ENCODE measurements at places on chromosomes 1 and 21.
A peak's percentile ranks its signal among the peaks of the same experiment; 100 is the strongest.

- DNase-seq = no peak
Measured at GRCh38 chr1:206023695-206024094, at the start of gene CTSE. CTSE (minus strand) TSS chr1:206023895; CDS start chr1:206023791, 104 bp downstream.

GRCh38 chr1:50181027-50181663 is 72.4 kb downstream of the ELAVL4 start:
- DNase-seq = no peak

- no peak for DNase-seq
Measured at GRCh38 chr1:107250169-107250568, 109.3 kb downstream of the NTNG1 start.

DNA sequence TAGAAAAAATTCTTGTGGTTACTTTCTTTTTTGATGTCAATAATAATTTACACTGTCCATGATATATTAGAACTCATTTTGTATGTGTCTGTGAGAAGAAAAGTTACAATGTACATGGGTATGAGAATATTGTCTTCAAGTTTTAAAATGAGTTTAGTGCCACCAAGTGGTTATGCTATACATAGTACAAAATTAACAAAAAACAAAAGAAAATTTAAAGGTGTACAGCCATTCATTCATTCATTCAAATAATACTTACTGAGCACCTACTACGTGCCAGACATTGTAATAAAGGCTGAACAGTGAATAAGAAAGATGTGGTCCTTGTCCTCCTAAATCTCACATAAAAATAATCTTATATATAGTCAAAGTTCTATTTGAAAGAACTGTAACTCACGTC is 27.7 kb downstream of the UCHL5 start:
- DNase-seq = peak; percentile 4

GRCh38 chr1:76153841-76154205 is 79.3 kb downstream of the ST6GALNAC3 start:
- DNase-seq = no peak

DNA sequence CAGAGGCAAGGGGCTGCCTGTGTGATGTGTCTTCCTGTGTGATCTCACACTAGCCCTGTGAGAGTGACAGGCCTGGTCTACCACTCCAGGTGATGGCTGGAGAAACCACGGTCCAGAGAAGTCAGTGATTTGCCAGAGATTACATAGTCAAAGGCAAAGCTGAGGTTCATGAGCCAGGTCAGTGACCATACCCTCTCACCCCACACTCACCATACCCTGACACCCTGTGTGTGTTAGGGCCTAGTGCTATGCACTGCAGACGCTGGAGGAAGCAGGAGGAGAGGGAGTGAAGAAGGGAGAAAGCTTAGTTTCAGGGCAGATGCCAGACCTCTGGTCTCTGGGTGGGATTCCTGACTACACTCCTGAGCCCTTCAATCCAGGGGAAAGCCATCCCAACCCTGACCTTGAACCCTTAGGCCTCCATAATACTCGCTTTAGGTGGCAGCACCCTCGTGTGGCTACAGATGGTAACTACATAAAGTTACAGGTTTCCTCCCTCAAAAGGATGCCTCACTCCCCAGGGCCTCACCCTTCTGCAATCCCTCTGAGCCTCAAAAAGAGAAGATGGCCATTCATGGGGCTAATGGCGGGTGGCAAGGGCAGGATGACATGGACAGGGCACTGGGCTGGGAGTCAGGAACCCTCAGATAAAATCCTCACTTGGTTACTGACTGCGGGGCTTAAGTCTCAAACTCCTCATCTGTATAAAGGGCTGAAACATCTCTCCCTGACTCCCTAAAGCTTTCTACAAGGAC is 20.8 kb upstream of the SDC3 start:
- DNase-seq = peak; percentile 62

DNA sequence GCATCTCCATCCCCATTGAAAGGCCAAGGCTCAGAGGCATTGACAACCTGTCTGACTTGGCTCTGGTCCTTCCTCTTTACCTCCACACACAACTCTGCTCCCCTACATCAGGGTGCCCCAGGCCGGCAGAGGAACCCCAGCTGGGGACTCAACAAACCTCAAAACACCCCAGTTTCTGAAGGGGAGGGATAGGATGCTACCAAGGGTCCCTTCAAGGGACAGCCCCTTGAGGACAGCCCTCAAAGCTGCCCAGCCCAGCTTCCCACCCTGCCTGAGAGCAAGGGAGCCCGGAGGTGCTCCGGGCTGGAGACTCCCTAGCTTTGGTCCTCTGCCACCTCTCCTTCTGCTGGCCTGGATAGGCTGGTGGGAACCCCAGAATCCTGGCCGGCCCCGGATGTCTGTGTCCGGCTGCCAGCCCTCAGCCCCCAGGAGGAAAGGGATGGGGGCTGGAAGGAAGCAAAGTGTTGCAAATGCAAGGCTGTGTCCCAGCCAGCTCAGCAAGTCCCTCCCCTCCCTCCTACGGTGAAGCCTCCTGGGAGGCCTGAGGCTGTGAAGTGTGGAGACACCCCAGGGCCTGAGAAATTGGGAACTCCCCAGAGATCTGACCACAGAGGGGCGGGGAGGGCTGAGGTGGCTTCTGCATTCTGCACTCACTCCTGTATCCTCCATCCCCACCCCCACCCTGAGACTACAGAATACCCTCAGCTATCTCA is 1.1 kb upstream of the MARCKSL1 start:
- DNase-seq = peak; percentile 85

GRCh38 chr1:53567851-53568250 is 108.7 kb downstream of the DMRTB1 start:
- no peak for DNase-seq

- no peak for DNase-seq
Measured at GRCh38 chr1:64775113-64775512, 30.2 kb downstream of the RAVER2 start.

GRCh38 chr1:150567717-150568593 is 11.5 kb downstream of the MCL1 start:
- no peak for DNase-seq

- DNase-seq = no peak
Measured at GRCh38 chr1:40386359-40386723, 12.8 kb downstream of the SMAP2 start.

DNA sequence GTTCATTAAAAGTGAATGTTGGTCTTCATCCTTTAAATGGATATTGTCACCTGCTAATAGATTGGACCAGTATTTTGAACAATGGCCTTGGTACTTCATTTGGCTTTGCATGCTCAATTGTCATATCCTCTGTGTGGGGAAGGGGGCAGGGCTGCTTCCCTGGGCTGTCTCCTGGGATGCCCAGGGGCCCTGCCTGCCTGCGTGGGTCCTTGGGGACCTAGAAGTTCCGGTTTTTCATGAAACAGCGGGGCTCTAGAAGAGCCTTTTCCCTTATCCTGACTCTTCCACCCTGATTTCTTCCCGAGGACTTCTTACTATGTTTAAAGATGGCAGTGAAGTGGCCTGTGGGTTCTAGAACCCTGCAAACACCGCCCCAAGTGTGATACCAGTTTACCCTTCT is 97.5 kb downstream of the DISC1 start:
- DNase-seq = no peak

DNA sequence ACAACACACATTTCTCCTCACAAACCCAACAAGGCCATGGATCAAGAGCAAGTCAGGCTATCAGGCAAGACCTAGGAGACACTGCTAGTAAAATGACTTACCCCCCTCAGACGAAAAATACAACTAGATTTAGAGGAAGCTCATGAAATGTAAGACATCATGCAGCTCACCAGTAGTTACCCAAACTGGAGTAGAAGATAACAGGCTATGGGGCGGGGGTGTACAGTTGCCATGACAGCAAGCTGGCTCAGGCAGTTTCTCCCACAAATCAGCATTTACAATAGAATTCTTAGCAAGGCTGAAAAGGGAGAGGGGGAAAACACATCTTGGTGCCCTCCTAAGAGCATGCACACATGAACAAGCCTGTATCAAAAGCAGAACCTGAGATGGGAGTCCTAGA is 13.9 kb downstream of the TPM3 start:
- no peak for DNase-seq

DNA sequence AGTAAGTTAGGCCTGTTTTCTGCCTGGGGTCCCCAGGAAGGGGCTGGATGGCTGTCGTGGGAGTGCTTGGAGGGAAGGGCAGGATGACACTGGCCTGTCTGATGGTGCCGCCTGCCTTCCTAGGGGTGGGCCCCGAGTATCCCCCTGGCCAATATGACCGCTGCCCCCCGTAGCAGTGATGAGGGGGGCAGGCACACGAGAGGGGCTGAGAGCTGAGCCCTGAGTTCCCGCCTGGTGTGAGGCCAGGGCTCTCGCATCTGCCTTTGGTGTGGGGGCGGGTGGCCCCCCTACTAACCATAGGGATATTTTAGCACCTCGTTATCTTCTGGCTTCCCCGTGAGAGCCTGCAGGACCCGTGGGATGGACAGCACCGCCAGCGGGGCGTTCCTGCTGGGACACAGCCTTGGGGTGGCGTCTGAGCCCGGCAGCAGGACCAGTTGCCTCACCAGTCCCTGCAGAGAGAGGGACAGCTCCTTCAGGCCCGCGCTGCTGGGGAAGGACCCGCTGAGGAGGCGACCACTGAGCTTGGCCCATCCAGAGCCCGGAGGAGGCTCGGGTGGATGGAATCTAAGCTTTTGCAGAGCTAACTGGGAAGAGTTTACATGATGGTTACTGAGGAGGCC is 10.4 kb downstream of the KRTAP10-1 start:
- DNase-seq = no peak

GRCh38 chr1:7469255-7469938 is 301.7 kb upstream of the VAMP3 start:
- no peak for DNase-seq

DNA sequence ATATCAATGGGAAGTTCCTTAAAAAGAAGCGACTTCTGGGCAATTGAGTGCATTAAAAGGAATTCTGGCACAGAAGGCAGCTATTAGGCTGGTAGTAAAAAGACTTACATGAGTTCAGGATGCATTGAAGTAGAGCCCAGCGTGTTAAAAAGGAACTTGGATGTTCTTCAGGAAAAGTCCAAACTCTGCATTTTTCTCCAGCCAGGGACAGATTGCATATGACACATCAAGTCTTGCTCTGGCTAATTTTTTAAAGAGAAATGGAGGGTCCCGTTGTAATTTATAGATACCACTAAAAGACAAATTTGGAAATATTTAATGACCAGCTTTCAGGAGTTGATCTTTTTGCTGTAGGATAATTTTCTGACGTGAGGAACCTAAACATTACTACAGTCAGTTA is 1.2 kb downstream of the TPRG1L start:
- no peak for DNase-seq

DNA sequence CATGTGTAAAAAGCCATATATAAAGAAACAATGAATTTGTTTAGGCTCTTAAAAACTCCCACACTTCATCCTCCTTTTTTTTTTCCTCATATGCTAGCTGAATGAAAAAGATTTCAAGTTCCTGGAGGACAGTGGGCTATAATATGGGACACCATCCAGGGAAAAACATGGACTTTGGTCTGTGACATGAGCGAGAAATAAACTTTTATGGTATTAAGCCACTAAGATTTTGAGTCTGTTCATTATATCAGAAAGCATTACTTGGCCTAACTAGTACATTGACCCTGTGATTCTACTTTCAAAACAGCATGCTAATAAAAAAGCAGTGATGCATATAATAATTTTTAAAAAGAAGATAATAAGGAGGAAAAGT is 392.3 kb upstream of the CAMK1G start:
- DNase-seq = no peak

- no peak for DNase-seq
Measured at GRCh38 chr21:16695074-16695473, 817.8 kb upstream of the CXADR start.
